ENCODE measurements at places on chromosomes 12 and 14.

- no peak for DNase-seq
Observed at GRCh38 chr12:53974084-53975063, at the start of gene HOTAIR. TSS of gene HOTAIR (minus strand) at chr12:53974954.

- DNase-seq, result no peak
Observed at GRCh38 chr14:96790706-96791105, 6.5 kb upstream of the VRK1 start.

DNA sequence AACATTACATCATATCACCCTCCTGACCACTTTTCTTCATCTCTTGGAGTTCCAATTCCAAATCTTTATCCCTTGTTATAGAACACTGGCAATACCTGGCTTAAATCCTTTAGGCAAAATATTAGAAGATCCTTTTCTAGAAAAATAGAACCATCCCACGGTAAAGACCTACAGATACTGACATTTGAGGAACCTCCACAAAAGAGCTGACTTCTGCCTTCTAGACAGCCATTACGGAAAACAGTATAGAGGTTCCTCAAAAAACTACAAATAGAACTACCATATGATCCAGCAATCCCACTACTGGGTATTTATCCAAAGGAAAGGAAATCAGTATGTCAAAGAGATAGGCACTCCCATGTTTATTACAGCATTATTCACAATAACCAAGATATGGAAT lies 241.7 kb upstream of the AMIGO2 start:
- no peak for DNase-seq

GRCh38 chr14:75842551-75842950 lies 139.2 kb downstream of the TGFB3 start:
- no peak for DNase-seq

DNA sequence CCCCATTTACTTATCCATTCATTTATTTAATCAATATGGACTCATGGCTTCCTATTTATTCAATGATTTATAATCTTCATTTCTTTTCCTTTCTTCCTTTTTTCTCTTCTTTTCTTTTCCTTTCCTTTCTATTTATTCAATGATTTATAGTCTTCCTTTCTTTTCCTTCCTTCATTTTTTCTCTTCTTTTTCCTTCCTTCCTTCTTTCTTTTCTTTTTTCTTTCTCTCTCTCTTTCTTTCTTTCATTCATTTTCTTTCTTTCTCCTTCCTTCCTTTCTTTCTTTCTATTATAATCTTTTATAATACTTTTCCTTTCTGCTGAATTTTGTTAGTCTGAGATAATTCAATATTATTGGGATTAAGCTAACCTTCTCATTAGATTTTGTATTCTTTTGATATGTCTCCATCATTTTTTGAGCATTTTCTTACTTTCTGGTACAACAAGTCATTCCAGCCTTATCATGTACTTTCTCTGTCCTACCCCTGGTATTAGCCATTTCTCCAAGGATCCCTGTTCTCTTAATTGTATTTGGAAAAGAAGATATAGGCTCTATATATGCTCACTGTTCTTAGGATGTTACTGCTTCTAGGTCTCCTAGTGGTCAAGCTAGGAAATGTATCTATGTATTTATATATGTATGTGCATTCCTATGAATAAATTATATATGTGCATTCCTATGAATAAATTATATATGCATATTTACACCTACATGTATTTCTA lies 12.1 kb downstream of the LACRT start:
- DNase-seq, result no peak

DNA sequence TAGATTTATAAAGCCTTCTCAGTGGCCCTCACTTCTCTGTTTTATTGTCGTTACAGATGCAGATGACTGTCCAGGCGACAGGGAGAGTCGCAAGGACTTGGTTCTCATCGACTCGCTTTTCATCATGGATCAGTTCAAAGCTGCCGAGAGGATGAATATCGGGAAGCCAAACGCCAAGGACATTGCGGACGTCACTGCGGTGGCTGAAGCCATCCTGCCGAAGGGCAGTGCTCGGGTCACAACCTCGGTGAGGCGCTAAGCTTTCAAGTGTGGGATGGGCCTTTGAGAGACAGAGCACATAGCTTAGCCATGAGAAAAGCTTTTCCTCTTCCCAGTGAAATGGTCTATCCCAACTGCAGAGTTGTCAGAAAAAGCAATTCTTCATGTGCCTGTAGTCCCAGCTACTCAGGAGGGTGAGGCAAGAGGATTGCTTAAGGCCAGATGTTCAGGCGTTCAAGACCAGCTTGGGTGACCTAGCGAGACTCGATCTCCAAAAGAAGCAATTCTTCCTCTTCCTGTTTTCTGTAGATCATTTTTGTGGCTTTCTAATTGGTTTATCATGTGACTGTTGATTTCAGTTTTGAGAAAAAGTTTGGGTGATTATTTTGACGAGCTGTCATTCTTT lies 56.4 kb downstream of the EP400 start:
- no peak for DNase-seq

DNA sequence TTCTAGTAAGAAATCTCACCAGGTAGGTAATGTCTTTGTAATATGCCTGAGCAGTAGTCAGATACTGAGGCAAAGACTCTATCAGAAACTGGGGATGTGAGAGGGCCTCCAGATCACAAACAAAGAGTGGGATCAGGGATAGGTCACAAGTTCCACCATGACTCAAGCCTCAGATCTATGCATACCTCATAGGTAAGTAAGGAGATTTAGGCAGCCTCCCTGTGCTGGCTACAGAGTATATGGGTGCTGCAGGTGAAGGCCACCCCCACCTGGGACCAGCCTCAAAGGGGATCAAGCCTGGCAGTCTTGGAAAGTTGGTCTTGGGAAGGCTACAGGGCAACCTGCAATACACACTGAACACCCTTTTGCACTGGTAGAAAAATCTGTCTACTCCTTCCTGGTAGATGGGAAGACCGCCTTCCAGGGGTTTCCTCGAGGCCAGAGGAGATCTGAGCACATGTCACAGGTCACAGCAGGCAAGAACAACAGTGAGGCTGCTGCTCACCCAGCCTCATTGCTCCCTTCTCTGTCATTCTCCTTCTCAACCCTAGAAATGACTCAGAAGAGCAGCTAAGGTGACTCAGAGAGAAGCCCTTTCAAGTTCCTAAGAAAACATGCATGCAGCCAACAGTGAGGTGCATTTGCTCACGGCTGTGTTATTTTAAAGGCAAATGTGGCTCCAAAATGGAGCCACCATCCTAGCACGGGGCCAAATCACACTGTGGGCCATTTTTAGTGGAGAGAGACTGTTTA lies 143.4 kb upstream of the CDKN3 start:
- no peak for DNase-seq

DNA sequence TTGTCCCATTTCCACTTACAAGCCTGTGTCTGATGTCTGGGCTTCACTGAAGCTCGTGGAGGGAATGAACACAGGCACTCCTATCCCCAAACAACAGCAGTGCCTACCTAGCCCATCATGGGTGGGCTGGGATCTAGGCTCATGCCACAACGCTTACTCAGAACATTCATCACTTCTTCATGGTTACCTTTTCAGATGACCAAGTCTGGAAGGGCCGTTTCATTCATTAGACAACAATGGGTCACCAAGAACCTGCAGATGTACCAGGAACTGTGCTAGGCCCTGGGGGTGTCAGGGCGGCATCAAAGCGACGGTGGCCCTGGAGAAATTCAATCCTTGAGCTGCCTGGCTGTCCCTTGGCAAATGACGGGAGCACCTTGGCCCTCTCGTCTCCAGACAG lies 64.9 kb upstream of the FZD10 start:
- DNase-seq, result no peak

Data from esophagus squamous epithelium (tissue), 5 donors.